Activated naive CD4-positive, alpha-beta T cell treated with Interleukin-2 at 50 U/mL for 16 hours (primary cell): ENCODE measurements at places on chromosomes 2 and 18.

GRCh38 chr2:229980431-229981184, 58.3 kb downstream of the FBXO36 start:
- DNase-seq, result peak; percentile 6

DNA sequence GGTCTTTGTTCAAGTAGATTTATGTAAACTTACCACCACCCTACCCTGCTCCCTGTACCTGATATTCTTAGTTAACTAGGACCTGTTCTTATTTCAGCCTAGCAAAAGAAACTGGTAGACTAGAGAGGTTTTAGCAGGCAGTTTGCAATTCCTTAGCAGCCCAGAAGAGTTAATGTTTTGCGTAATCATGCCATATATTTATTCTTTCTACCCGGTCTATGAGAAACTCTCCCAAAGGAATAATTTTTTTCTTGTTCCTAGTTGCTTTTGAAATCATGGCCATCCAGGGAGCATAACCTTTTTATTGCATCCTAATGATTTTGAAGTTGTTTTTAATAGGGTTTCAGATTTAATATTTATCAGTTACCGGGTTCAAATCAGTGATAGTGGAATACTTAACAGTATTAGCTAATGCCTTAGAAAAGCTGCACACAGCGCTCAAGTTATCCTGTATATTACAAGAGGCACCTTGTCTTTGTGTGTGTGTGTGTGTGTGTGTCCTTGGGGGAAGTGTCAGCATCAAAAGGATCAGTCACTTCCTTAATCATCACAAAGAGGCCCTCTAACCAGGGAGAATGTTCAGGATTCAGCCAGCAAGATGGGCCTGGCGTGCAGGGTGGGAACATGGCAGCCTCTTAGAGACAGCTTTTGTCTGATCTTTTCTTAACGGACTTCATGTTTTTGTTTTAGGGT, 52.9 kb downstream of the CABLES1 start:
- DNase-seq, result no peak

DNA sequence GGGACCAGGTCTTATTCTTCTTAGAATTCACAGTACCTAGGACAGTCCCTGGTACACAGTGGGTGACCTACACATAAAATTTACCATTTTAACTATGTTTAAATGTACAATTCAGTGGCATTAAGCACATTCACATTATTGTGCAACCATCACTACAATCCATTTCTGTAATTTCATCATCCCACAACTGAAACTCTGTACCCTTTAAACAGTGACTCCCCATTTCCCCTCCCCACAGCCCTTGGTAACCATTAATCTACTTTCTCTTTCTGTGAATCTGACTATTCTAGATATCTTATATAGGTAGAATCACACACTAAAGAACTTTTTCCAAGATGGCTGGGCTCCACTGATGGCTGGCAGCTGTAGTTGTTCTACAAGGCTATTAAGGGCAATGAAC, 41.6 kb downstream of the GFPT1 start:
- DNase-seq, result no peak

DNA sequence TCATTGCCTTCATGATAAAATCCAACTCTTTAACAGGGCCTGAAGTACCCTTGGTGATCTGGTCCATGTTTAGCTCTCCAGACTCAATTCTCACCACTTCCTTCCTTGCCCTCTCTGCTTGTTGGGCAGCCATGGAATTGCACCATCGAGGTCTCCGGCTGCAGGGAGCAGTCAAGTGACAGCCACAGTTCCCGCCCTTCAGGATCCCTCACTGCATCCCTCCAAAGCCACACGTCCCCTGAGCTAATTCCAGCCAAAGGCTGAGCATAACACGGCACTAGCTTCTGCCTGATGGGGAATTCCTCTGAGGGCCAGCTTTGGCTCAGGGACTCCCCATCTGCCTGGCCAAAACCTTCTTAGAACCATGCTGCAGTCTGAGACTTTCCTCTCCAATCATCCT, 47.4 kb upstream of the SLC1A4 start:
- no peak for DNase-seq

- no peak for DNase-seq
Measured at GRCh38 chr2:97891611-97892010, 104.1 kb downstream of the TMEM131 start.

DNA sequence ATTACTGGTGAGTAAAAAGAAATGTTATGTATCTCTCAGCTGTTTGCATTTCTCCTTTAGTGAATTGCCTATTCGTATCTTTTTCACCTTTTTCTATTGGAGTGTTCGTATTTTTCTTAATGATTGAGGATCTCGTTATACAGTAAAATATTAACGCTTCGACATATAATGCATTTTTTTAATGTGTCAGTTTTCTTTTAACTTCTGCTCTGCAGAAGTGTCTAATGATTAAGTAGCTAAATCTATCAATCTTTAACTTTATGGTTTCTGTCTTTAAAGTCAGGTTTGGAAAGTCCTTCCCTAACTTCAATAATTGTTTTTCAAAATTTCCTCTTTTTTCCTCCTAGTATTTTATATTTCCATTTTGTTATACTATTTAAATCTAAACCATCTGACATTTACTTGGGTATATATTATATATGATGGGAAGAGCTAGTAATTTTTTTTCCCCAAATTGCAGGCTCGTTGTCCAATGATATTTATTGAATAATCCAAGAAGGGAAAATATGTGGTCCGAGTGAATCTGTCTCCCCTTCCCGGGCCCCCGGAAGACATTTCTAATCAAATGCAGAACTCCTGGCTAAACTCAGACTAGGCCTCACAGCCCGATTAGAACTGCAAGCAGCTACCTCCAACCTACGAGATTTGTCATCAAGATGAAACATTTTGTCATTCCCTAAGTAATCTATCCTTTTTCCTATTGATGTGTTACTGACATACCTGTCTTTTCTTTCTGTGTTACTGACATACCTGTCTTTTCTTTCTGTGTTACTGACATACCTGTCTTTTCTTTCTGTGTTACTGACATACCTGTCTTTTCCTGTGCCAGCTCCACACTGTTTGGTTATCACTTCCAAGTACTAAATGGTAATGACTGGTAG, 17.2 kb downstream of the PCBP1 start:
- DNase-seq, result peak; percentile 43

- no peak for DNase-seq
Measured at GRCh38 chr2:75174981-75175380, 24.3 kb downstream of the TACR1 start.

GRCh38 chr2:74188696-74189095, 9.7 kb upstream of the MTHFD2 start:
- DNase-seq, result no peak

GRCh38 chr2:235851828-235852525, 316.2 kb downstream of the GBX2 start:
- no peak for DNase-seq

DNA sequence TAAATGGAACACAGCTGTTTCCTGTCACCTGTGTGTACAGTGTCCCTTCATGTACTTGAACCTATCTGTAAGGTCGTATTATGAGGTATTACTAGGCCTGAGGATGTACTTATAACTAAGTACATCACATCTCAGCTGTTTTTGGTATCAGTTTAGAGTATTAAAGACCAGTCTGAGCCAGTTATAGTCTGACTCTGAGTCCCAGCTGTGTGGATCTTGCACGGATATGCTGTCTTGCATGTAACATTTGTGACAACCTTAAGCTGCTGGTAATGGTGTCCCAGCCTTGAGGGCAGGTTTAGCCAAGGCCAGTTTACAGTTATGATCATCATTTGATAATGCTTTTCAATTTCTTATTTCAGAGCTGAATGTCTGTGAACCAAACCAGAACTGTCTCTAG, 496.3 kb downstream of the SLC4A3 start:
- no peak for DNase-seq

DNA sequence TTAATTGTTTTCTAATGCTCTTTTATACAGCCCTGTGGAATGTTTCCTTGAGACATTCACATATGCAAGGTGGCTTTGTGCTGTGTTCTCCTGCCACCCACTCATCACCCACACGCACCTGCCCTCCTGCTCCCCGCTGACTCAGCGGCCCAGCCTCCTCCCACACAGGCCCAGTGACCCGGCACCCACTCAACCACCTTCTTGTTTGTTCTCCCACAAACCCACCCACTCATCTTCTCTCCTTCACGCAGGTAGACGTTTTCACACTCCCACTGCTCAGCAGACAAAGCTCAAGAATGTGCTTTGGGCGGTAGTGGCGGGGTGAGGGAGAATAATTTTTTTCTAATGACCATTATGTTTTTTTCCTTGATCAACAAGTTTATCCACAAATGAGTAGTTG, 28.6 kb upstream of the NEMP2 start:
- peak; percentile 61 for DNase-seq

DNA sequence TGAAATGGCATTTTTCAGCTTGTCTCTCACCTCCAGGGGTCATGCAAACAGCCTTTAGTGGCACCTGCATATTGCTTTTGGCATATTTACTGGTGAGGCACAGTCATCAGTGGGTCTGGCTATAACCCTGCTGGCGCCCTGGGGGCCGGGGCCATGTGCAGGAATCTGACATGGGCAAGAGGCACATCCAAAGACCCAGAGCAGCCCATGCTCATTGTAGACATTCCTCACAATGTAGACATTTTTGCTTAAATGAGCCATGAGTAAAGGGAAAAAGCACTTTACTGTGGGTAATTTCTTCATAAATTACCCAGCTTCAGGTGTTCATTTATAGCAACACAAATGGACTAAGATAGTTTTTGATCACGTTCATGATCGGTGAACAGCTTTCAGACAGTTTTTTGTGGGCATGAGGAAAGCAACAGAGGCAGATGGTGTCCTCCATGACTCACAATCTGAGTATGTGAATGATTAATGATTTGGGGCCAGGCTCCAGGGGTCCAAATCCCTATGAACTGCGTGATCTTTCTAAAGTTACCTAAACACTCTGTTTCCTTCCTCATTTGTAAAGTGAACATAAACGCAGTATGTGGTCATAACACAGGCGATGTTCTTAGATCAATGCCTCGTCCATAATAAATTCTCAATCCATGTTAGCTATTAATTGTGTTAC, 85.8 kb downstream of the LIPG start:
- no peak for DNase-seq

- DNase-seq, result no peak
Measured at GRCh38 chr2:124970030-124970429, 944.9 kb downstream of the CNTNAP5 start.

GRCh38 chr18:28669165-28669564, 492.2 kb upstream of the CDH2 start:
- DNase-seq, result no peak

- no peak for DNase-seq
Measured at GRCh38 chr2:45851576-45852304, 200.3 kb downstream of the PRKCE start.

- no peak for DNase-seq
Measured at GRCh38 chr2:1546901-1547300, 133.6 kb downstream of the TPO start.

DNA sequence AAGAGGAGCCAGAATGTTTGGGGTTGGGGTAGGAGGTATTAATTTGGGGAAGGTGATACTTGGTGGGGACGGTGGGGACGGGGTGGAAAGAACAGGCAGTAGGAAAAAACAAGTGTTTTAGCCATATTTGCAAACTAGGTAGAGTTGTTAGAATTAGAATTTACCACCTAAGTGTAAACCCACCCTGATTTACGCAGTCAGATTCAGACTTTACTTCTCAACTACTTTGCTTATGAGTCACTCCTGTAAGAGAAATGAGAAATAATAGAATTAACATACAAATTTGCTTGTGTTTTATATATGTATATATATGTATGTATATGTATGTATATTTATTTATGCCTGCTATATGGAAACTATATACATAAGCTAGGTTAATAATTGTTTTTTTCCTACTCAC, 1168.2 kb upstream of the ZEB2 start:
- DNase-seq, result no peak

DNA sequence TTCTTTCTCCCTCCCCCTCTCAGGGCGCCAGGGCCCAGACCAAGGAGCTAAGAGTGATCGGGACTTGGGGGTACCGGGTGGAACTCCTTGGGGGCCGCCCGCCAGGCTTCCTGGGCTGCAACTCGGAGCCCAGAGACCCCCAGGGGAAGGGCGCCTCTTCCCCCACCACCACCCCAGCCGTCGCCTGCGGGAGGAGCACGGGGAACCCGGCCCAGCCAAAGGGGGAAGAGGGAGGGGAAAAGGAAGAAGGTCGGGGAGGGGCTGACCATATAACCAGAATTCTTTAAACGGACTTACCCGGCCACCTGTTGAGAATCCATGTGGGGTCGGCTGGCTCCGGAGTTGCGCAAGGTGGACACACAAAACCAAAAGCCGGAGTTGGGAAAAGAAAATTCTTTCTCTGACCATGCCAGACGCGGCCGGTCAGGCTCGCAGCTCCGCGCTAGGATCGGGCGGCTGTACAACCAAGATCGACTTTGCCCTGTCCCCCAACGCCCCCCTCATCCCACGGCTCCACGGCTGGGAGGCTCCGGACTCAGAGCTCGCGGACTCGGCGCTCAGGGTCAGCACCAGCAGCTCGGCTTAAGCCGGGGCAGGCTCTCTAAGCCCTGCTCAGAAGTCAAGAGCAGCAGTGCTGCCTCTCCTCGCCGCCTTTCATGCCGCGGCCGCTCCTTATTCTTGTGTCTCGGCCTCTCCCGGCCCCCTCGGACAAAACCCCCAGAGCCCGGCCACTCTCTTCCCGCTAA, 6.3 kb upstream of the SIX3 start:
- no peak for DNase-seq

GRCh38 chr18:35467624-35468016, 30.1 kb downstream of the INO80C start:
- no peak for DNase-seq

- DNase-seq, result no peak
Measured at GRCh38 chr18:60092073-60092472, 192.3 kb downstream of the PMAIP1 start.

GRCh38 chr2:52686935-52687334, 1080.7 kb upstream of the CHAC2 start:
- DNase-seq, result no peak

DNA sequence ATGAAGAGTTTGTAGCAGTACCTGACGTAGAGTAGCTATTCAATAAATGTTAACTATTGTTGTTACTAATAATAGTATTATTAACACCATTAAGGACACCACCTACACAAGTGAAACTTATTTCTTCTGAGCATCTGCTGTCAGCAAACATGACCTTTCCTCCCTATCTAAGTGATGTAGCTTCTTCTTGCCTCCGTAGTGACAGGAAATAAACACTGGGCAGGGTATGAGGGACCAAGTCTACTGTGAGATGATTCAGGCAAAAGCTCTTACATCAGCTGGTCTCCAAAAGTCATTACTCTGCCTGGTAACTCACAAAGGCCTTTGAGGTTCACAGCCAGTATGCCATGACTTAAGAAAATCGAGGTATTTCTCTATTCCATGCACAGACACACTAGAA, 750.5 kb downstream of the CPS1 start:
- DNase-seq, result no peak

- no peak for DNase-seq
Measured at GRCh38 chr2:152336119-152336853, 1.3 kb downstream of the FMNL2 start.

- no peak for DNase-seq
Measured at GRCh38 chr18:49835405-49835804, 22.1 kb upstream of the ACAA2 start.

DNA sequence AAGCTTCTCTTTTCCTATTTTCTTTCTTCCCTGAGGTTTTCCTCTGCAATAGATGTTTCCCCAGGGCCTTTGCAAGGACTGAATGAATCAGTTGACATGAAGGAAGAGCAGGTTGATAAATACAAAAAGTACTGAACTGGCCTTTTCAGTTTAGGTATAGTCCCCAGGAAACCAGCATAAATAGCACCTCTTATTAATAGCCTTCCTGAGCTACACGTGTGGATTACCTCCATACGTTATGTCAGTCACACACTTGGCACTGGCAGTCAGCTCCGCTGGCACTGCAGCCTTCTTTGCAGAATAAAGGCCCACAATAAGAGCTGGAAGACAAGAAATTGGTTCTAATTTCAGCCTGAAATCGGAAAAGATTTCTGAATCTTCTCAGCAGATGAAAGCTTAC, 60.7 kb downstream of the KCTD18 start:
- no peak for DNase-seq

GRCh38 chr2:215553946-215554345, 118.1 kb upstream of the FN1 start:
- no peak for DNase-seq
